ENCODE measurements at places on chromosomes 7 and 10.
A peak's percentile ranks its signal among the peaks of the same experiment; 100 is the strongest.

DNA sequence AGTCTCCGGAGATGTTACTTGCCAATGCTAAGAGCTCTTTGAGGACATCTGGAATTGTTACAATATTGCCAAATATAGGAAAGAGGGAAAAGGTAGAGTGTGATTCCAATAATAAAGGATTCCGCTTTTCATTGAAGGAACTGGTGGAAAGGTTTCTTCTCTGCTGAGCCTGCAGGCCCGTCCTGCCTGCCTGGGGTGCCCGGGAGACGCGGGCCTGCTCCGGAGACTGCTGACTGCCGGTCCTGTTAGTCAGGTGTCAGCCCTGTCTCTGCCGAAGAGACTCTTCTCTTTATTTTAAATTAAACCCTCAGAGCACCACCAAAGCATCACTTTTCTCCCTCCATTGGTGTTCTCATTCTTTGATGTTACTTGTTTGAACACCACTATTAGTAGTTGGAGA is 2.2 kb downstream of the EGFR start:
- DNase-seq, result no peak

DNA sequence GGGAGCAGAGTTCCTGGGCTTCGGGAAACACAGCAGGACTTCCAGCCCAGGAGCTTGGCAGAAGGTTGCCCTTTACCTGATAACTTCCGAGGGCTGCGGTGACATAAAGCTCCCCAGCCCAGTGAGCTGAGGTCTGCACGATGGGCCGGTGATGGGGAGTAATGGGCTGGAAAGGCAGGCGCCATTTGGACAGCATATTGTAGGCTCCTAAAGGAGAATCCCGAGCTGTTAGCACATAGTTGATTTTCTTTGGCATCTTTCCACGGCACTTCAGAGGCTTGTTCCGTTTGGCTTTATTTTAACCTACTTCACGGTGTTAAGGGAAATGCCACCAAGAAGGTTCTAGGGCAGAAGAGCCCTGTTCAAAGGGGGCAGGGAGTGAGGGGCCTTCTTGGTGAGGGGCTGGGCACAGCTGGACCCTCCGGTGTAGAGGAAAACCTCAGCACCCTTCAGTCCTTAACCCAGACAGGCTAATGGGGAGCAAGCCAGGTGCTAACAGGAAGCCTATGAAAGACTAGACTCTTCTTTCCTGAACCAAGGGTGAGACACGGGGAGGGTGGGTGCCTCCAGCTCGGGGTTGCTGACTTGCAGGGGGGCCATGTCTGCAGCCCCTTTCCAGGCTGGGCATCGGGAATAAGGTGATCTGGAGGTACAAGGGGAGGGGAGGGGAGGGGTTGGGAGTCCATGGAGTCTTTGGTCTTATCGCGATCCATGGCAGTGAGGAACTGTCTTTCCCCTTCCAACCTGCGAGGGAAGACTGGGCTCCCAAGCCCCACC is 347.7 kb downstream of the GLRX3 start:
- no peak for DNase-seq

DNA sequence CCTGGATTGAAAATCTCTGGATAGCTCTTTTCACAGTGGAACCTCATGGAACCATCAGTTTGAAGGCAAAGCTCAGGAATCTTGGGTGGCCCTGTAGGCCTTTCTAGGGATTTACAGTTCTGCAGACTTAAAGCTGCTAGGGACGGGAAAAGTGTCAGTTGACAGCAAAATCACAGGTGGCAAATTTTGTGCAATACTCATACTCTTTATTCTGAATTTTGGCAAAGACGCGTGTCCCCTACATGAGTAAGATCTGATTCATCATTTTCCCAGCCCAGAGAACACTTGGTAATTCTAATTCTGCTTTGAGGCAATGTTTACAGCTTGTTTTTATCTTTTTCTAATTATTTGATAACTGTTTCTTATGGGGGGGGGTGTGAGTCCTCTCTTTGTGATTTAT is 3.6 kb downstream of the LRRC17 start:
- no peak for DNase-seq

DNA sequence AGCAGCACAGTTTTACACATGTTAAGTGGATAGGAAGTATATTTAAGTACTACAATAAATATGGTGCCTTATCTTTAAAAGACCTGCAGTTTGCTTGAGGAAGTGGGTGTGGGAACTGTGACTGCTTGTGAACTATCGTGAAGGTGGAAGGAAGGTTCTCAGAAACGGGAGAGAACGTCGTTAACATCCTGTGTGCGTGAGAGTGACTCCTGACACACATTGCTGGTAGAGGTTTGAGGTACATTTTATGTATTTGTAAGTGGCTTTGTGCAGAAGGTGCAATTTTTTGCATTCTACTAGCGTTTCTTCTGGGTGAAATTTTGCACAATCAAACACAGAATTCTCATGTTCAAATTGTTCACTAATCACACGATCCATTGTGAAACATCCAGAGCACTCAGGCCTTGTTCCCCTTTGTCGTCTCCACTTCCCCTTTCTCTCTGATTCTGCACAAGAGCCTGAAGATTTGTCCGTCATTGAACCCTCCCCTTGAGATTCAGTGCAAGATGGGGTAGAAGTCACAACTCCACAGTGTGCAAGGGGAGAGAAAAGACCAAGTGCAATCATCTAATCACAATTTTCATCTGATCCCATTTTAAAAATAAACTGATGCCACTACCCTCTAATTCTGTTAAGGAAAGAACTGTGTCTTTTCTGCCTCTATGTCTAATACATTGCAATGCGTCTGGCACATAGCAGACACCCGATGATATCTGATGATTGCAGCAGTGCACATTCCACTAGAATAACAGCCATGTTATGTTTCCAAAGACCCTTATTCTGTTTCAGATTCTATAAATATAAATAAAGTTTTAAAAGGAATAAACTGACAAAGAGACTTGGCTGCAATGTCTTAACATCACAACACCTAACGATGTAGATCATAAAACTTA is 279.9 kb downstream of the NEBL start:
- no peak for DNase-seq

- DNase-seq, result no peak
Observed at GRCh38 chr10:116783011-116783655, 40.8 kb upstream of the HSPA12A start.

- peak; percentile 70 for DNase-seq
Observed at GRCh38 chr10:112389271-112389822, 15.4 kb downstream of the ACSL5 start.
